ENCODE measurements at places on chromosomes 16 and 17.

DNA sequence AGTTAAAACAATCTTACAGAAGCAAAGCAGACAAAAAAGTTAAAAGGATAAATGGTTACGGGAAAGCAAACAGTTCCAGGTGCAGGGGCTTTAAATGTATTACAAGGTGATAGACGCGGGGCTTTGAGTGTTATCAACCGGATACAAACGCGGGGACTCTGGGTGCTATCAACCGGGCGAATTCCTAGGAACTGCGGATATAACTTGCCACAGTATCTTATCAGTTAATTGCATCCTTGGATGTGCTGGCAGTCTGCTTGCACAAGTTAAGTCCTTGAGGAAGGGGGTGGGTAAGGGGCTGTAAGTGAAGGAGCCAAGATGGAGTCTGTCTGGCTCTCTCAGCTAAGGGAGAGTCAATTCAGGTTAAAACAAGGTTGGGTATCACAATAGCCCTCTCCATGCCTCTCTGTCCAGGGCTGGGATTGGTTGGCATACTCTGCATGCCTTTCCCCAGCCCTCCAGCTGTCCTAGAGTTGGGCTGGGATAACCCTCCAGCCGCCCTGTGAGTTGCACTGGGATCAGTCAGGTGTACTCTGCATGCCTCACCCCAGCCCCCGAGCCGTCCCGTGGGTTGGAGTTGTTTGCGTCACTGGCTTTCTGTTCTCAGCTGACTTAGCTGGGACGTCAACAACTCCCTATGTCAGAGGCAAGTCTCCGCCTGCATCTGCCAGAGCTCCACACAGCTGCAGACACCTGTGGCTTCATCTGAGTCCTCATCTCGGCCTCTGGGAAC is 40.9 kb downstream of the TMEM235 start:
- no peak for DNase-seq

GRCh38 chr16:72815348-72816318 is 232.3 kb downstream of the ZFHX3 start:
- DNase-seq, result no peak

DNA sequence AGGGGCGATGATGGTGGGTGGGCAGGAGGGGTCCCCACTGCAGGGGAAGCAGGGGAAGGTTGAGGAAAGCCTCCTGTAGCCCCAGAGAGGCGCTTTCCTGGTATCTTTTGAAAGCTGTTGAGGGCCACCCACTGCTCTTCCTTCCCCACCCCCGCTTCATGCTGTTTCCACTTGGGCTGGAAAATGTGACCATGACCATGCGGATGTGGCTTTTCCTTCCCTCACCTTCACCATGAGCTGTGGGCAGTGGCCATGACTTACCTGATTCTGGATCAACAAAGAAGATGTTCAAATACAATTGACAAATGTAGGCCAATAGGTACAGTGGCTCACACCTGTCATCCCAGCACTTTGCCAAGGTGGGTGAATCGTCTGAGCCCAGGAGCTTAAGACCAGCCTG is 13.8 kb downstream of the MVP start:
- DNase-seq, result no peak

DNA sequence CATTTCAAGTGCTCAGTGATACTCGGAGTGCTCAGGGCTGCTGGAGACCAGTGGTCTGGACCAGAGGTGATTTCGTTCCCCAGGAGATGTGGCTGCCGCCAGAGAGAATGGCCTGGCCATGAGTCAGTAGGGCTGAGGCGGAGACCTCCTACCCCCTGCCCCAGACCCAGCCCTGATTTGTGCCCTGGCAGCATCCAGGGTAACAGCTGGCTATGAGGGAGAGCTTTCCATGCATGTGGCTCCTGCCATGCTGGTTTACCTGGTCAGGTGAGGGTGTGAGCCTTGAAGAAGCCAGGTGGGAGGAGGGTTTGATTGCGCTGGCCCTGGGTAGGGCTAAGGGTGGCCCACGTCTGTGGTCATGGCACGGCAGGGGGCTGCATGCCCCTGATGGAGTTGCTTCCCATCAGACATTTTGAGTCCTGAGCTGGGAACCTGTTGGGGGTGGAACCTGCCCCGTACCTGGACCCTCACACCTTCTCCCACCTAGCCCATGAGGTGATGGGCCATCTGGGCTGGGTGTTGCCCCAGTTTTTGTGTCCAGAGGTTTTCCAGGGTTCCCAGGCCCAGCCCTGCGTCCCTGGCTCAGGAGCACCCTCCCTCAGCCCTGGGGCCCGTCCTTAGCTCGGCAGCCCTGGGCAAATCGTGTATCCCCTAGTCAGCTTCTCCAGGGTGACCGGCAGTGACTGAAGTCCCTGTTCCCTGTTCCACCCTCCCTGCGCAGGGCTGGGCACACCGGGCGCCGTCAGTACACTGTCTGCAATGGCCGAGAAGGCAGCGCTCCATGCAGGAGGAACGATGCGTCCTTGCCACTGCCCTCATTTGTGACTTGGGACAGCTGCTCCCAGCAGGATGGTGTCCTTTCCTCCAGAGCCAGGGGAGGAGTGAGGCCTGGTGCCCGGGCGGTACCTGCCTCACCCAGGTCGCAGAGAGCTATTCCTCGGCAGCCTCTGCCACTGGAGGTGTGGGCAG is 9.0 kb upstream of the CSNK1D start:
- DNase-seq, result no peak

DNA sequence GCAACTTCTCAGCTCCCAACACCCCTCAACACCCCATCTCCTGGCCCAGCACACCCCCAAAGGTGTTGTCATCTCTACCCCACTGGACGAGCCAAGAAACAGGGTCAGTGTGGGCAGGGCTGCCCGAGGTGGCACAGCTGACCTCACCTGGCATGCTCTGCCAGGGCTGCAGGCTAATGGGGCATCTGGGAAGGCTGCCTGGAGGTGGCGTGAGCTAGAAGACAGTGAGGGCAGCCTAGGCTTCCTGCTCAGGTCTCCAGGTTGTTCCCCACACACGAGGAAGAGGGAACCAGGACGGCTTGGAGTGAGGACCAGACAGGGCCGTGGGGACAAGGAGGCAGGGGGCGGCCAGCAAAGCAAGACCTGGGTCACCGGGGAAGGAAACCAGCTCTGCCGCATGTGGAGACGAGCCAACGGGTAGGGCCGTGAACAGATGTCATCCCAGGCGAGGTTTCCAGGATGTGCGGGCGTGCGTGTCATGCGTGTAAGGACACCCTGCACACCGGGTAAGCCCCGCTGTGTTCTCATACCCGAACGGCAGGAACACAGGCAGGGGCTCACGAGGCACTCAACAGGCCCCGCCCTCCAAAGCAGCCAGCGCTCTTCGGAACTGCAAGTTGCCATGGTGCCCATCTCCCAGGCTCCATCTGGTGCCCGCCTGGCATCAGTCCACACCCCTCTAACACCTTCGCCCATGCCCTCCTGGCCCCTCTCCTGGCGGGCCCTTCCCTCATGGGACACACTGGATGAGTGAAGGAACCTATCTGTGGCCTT is 29.6 kb upstream of the PVALEF start:
- no peak for DNase-seq

DNA sequence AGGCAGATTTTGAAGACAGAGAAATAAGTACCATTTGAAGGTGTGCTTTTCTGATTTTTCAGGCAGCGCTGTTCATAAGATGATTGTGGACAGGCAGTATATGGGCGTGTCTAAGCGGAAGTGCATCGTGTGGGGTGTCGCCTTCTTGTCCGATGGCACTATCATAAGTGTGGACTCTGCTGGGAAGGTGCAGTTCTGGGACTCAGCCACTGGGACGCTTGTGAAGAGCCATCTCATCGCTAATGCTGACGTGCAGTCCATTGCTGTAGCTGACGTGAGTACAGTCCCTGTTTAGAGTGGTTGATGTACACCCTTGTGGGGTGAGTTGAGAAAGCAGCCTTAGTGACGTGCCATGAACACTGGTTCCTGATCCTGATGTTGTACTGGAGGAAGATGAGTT is 10.7 kb downstream of the UTP4 start:
- DNase-seq, result no peak

DNA sequence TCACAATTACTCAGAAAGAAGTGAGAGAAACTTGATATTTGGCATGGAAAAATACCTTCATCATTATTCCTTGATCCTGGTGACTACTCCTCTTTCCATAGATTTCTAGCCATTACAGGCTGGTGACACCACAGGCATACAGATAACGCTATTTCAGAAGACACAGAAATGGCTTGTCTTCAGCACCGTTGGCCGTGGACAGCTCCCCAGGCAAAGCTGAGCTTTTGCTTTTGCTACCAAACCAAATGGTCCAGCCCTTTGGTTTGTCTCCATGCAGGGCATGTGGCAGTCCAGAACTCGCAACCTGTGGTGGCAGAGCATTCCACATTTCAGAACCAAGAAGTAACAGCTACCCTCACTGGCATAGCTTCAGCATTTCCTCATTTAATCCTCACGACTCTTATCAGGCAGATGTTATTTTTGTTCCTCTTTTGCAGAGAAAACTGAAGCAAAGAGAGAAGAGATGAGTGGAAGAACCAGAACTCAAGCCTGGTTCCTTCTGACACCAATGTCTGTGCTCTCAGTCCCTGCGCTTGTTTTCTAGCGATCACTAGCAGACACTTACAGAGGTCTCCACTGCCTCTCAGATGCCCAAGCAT is 55.5 kb downstream of the HS3ST4 start:
- no peak for DNase-seq

GRCh38 chr17:5740937-5741336 is 156.6 kb upstream of the NLRP1 start:
- no peak for DNase-seq

DNA sequence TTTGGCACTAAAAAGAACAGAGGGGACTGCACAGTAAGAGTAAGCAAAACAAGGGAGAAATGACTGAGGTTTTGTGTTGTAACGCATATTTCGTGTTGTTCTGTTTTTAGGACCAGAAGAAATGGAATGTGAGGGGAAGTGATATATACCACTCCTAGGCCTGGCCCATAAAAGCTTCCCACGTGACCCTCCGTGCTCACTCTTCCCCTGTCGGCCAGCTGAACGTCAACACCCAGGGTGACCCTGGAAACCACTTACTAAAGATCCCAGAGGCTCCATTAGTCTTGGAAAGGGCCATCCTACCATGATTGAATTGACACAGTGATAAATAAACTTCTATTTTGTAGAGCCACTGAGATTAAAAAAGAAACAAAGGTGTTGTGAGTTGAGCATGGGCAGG is 79.8 kb downstream of the HELZ start:
- DNase-seq, result no peak

- DNase-seq, result no peak
Measured at GRCh38 chr16:27951489-27952120, 111.9 kb downstream of the GSG1L start.

- no peak for DNase-seq
Measured at GRCh38 chr16:55842369-55843104, 9.6 kb upstream of the CES1 start.

GRCh38 chr16:11004351-11004750 is 60.0 kb downstream of the CLEC16A start:
- DNase-seq, result no peak

GRCh38 chr16:81500833-81501521 is 56.4 kb downstream of the CMIP start:
- no peak for DNase-seq

- no peak for DNase-seq
Measured at GRCh38 chr16:3173892-3174617, 13.9 kb upstream of the OR1F1 start.

DNA sequence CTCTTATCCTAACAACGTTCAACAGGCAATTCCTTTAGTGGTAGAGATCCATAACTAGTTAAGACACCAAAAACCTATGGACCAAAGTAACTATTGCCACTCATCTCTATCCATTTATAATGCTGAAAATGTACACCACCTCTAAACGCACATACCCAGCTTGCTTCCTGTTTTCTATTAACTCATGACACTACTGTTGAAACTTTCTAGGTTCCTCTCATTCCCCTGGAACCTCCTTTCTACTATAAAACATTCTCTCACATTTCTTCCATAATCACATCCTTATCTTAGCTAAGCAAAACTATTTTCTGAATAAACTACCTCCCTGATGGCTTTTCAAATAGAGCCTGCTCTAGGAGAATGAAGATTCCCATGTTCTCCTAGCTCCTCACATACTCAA is 42.9 kb upstream of the KSR1 start:
- DNase-seq, result no peak

- no peak for DNase-seq
Measured at GRCh38 chr17:44442806-44443205, 53.4 kb upstream of the ITGA2B start.

GRCh38 chr17:9402590-9403199 is 172.9 kb downstream of the STX8 start:
- no peak for DNase-seq

GRCh38 chr16:19704321-19705145 is 13.5 kb downstream of the KNOP1 start:
- no peak for DNase-seq
